Activated CD4-positive, alpha-beta T cell treated with anti-CD3 and anti-CD28 coated beads for 4 hours (primary cell): ENCODE measurements at places on chromosomes 7 and 10.

GRCh38 chr7:159121068-159121467 lies 23.6 kb downstream of the VIPR2 start:
- no peak for DNase-seq

- DNase-seq, result no peak
Measured at GRCh38 chr10:30709700-30710358, 80.3 kb upstream of the LYZL2 start.

GRCh38 chr7:35254496-35255442 lies 869 bp upstream of the TBX20 start:
- DNase-seq, result no peak

DNA sequence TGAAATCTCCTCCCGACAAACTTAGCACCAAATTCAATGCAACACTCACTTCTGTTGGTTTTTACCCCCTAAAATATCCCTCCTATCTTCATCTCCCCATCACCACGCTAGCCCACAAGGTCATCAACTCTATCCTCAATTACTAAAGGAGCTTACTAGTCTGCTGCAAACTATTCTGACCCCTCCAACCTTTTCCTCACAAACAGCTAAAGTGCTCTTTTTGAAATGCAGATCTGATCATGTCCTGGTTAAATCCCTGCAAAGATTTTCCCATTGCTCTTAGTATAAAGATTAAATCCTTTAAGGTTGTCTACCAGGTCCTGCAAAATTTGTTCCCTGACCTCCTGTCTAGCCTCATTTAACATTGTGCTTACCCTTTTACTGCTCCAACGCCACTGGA lies 8.6 kb downstream of the SGCE start:
- DNase-seq, result no peak

- no peak for DNase-seq
Measured at GRCh38 chr7:75889826-75890225, 11.0 kb downstream of the RHBDD2 start.

GRCh38 chr10:101492205-101492604 lies 95.9 kb downstream of the POLL start:
- no peak for DNase-seq

DNA sequence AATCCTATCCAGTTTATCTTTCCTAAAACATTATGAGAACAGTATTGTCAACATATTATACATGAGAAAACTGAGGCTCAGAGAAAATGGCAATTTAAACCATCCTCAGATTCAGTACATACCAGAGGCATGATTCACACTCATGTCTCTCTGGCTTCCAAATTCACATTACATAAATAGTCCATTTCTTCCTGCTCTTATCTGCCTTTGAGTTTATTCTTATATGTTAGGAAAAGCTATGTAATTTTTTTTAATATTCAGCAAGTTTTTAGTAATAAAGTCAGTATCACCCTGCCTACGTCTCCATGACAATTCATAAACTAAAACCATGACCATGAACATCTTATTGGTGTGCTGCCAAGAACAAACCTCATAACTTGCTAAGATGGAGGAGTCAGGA lies 1260.2 kb upstream of the SORCS1 start:
- no peak for DNase-seq

- DNase-seq, result no peak
Measured at GRCh38 chr10:63266391-63267316, 133.5 kb downstream of the NRBF2 start.

DNA sequence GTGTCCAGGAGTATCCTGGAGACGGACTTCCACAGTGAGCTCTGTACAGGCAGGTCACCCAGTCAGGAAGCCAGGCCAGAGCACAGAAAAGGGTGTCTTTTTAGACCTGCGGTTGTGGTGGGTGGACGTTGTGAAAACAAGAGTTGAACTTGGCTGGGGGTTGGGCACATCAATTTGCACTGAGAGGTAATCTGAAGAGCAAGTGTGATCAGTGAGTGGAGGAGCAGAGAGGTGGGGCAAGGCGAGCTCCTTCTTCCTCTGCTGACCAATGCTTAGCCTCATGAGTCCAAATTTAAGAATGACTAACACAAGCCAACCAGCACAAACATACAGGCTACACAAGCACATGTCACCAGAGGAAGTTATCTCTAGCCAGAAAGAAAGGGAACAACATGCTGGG lies 310.8 kb downstream of the TCERG1L start:
- no peak for DNase-seq

GRCh38 chr10:73433538-73433867 lies at the start of gene MSS51:
Gene MSS51, minus strand, starts transcription at chr10:73433561. Its CDS starts 5,277 bp downstream, at chr10:73428284.
- no peak for DNase-seq

DNA sequence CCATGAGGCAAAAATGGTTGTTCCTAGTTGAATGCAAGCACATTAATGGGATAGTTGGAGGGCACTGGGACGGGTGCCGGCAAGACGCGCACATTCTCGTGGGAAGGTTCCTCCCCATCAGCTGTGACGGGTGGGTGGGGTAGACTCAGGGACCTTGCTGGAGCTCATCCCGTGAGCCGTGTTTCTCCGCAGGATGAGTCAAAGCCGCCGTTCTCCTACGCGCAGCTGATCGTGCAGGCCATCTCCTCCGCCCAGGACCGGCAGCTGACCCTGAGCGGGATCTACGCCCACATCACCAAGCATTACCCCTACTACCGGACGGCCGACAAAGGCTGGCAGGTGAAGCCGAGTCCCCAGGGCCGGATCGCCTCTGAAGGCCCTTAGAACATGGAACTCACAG lies 20.4 kb upstream of the AP5Z1 start:
- no peak for DNase-seq

GRCh38 chr7:20438694-20439376 lies 108.1 kb downstream of the ITGB8 start:
- no peak for DNase-seq

- no peak for DNase-seq
Measured at GRCh38 chr7:49850921-49851613, 77.6 kb downstream of the VWC2 start.

- DNase-seq, result no peak
Measured at GRCh38 chr7:95859429-95859828, 87.1 kb downstream of the DYNC1I1 start.
